ENCODE measurements at places on chromosomes 13 and 19.

- ATAC-seq = no peak
Observed at GRCh38 chr13:45353895-45354294, 12.9 kb upstream of the TPT1 start.

DNA sequence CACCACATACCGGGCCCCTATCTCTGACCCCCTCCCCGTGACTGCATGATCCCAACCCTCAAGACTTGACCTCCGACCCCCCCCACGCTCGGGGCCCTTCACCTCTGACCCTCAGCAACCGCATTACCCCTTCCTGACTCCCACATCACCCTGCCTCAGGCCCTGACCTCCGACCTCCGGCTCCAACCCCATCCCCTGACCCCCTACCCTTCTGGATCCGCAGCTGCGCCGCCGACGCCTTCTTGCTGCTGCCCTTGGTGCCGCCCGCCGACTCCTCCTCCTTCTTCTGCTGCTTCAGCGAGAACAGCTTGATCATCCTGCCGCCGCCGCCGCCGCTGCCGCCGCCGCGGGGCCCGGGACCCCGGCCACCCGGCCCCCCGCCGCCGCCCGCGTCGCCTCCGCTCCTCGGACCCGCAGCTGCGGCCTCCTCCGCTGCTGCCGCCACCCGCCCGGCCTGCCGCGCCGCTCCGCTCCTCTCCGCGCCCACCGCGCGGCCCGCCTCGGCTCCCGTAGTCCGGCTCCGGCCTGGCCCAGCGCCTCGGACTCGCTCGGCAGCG, at the start of gene UBE2M:
TSS of gene UBE2M (minus strand) at position 546 of the 557 bp plus-strand sequence. CDS start at position 316, 230 bp downstream.
- ATAC-seq = peak; percentile 3

DNA sequence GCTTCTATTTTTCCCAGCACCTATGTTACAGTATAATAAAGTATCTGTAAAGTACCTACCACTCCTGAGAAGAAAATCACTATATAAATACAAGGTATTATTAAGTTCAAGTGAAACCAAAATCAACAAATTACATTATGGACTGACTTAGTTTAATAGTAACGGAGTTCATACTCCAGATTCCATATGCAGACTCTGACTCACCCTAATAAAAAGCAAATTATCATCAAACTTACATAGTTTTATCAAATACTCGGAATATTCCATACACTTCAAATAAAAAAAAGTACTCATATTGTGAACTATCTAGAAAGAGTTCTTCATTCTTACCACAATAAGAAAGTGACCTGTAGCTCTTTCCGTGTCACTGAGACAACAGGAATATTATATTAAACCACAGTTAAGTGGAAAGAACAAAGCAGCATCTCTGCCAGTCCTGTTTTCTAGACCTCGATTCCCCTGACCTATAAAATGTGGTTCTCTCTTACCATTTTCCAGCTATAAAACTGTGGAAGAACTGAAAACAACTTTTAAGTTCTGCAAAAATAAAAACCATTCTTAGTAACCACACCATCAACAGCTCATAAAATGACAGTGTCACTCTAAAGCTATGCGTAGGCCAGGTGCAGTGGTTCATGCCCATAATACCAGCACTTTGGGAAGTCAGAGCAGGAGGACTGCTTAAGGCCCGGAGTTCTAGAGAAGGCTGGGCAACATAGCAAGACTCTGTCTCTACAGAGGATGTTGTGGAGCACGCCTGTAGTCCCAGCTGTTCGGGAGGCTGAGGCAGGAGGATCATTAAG, 42.6 kb downstream of the USP12 start:
- no peak for ATAC-seq

DNA sequence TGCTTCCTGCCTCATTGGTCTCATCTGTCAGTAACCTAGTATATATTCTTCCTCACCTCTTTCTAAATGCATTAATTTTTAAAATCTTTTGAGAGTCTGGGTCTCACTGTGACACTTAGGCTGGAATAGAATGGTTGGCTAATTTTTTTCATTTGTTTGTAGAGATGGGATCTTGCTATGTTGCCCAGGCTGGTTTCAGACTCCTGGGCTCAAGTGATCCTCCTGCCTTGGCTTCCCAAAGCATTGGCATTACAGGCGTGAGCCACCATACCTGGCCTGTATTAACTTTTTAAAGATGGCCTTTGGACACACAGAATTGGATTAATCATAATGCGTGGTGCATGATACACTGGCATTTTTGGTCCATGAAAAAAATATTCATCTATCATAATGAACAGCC, 29.9 kb downstream of the SIPA1L3 start:
- no peak for ATAC-seq

- ATAC-seq = no peak
Observed at GRCh38 chr19:16591803-16592556, 19.8 kb upstream of the SLC35E1 start.
